ENCODE measurements at places on chromosomes 6 and 20.
A peak's percentile ranks its signal among the peaks of the same experiment; 100 is the strongest.

GRCh38 chr6:85913001-85913400, 270.3 kb upstream of the SYNCRIP start:
- DNase-seq, result no peak

- DNase-seq, result peak; percentile 57
Observed at GRCh38 chr20:1844325-1845162, 50.7 kb upstream of the SIRPA start.

DNA sequence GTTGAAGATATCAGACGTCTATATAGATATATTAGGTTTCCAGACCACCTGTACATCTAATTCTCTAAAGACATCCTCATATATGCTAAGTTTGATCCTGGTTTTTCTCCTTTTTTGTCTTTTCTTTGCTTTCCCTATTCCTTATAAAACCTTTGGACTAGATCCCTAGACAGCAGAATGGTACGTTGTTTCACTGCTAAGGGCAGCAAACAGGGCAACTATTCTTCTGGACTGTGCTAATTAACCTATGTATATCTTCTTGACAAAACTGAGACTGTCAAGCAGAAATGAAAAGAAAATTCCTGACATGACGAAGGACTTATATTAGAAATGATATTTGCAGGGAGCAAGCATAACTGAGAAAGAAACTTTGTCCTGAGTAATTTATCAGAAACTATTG, 19.1 kb downstream of the ME1 start:
- no peak for DNase-seq

GRCh38 chr20:57748601-57749130, 38.9 kb upstream of the PMEPA1 start:
- no peak for DNase-seq

DNA sequence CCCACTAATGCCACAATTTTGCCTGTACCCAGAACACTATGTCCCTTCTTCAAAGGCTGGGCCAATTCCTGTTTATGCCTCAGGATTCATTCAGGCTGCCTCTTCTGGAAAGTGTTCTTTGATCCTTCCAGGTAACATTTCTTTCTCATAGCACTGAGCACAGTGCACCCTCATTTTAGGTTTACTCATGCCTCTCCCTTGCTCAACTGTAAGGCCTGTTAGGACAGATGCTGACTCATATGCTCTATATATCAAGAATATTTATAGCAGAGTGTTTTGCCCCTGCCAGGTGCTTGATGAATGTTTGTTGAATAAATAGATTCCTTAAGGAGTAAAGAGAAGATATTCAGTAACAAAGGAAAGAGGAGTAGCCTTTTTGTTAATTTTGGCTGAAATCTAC, 263.9 kb downstream of the PHF3 start:
- DNase-seq, result no peak

GRCh38 chr6:31402324-31403282, 792 bp upstream of the MICA start:
- no peak for DNase-seq

GRCh38 chr6:44169886-44170570, 11.4 kb downstream of the CAPN11 start:
- DNase-seq, result no peak

DNA sequence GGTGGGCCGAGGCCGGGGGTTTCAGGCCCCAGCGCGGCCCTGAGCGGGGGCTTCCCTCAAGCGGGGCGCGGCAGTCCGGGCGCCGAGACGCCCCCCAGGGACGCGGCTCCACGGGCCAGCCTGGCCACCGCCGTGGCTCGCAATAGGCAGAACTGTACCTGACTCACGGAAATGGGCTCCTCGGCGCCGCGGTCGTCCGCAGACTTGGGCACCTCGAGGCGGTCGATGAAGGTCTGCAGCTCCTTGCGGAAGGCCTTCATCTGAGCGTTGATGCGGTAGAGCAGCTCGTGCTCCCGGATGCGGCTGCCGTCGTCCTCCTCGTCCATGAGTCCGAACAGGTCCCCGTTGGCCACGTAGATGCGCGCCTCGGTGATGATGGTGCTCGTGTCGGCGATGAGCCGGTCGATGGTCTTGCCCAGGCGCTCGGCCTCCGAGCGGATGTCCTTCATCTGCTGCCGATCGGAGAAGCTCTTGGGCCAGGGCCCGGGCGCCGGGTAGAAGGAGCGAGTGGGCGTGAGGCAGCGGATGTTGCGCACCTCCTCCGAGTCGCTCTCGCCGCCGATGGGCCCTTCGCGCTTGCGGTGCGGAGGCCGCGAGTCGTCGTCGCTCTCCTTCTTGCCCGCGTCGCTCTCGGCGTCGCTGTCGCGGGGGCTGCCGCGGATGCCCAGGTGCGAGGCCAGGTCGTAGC, 16.1 kb upstream of the KIAA0408 start:
- no peak for DNase-seq

DNA sequence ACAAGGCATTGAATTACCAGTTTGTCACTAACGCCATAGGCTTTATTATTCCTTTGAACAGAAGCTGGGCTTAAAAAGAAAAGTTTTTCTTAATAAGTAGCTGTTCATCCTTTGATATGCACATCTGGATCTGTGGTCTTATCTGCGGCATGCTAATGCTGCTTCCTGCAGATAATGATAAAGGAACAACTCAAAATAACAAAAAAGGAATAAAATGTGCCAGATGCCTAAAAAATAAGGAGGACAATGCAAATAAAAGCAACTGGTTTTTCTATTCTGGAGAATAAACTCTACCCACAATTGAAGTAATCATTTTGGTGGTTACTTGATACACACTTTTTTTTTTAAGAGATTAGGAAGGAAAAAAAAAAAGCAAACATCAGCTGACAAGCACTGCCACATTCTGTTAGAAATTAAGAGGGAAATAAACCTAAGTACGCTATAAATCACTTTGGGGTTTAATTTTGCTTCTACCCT, 156.8 kb upstream of the SALL4 start:
- no peak for DNase-seq

DNA sequence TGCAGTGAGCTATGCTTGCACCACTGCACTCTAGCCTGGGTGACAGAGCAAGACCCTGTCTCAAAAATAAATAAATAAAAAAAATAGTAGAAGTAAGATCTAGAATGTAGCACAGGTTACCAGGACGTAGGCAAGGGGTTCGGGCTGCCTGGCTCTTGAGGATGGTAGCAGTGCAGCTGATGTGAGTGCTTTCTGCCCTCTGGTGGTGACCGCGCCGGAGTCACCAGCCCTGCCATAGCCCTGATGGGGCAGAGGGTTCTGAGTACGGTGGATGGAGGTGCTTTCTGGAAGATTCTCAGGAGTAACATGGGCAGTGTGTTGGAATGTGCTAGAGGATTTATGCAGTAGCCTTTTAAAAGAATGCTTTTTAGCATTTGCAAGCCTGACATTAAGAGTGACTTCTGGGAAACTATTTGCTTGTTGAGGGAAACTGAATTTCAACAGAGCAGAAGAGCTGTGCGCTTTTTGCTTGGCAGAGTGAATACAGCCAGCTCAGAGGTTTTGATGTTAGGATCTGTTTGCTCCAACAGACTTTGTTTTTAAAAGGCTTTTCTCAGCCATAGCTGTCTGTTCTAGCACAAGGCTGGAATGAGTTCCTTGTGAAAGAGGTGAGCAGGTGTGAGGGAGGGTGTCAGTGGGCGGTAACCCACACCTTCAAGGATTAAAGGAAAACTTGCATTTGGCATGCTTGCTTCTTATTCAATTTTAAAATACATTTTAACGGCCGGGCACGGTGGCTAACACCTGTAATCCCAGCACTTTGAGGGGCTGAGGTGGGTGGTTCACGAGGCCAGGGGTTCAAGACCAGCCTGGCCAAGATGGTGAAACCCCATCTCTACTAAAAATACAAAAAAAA, 65.9 kb downstream of the PTPN1 start:
- DNase-seq, result peak; percentile 82

GRCh38 chr6:104705916-104706442, 153.7 kb downstream of the HACE1 start:
- DNase-seq, result no peak

GRCh38 chr6:43766964-43767461, 3.0 kb upstream of the VEGFA start:
- no peak for DNase-seq

DNA sequence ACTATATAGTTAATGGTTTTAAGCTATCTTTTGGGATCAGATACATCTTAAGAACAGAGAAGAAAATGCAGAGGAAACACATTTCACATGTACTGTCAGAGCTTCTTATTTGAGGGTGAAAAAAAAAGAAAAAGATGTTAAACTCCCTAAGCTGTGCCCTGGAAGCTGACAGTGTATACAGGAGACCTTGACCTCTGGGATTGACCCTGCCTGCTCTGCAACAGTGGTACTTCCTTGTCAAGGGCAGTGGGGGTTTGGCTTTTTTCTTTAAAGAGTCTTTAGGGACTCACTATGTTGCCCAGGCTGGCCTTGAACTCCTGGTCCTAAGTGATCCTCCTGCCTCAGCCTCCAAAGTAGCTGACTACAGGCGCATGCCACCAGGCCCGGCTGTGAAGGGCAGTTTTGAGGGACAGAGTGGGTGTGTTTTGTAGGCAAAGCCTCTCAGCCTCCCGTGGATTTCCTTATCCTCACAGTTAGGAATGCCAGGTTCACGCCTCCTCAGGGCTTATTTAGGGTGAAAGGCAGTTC, 60.6 kb upstream of the SLC22A1 start:
- no peak for DNase-seq

- DNase-seq, result no peak
Observed at GRCh38 chr6:96016334-96017069, 728 bp downstream of the FUT9 start.

DNA sequence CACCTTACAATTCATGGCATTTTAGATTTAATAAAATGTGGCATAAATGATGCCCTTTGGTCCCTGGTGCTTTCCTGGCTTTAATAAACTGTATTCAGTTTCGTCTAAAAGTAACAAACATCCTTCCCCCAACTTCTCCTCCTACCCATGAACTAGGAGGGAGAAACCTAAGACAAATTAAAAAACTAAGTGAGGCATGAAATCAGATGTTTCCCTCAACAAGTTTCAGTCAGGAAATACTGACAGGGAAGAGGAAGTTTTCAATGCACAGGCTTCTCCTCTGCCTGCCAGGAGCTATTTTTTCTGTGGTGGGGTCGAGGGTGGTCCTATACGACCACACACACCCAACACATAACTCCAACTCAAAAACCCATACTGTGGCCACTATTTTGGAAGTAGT, 10.0 kb downstream of the HBS1L start:
- DNase-seq, result no peak

GRCh38 chr6:27611451-27611850, 138.5 kb upstream of the ZNF184 start:
- DNase-seq, result no peak

- no peak for DNase-seq
Observed at GRCh38 chr20:62254021-62254724, 15.9 kb downstream of the OSBPL2 start.

- no peak for DNase-seq
Observed at GRCh38 chr6:5984150-5985089, 22.3 kb downstream of the NRN1 start.

GRCh38 chr6:15622045-15622740, 40.6 kb downstream of the DTNBP1 start:
- no peak for DNase-seq

DNA sequence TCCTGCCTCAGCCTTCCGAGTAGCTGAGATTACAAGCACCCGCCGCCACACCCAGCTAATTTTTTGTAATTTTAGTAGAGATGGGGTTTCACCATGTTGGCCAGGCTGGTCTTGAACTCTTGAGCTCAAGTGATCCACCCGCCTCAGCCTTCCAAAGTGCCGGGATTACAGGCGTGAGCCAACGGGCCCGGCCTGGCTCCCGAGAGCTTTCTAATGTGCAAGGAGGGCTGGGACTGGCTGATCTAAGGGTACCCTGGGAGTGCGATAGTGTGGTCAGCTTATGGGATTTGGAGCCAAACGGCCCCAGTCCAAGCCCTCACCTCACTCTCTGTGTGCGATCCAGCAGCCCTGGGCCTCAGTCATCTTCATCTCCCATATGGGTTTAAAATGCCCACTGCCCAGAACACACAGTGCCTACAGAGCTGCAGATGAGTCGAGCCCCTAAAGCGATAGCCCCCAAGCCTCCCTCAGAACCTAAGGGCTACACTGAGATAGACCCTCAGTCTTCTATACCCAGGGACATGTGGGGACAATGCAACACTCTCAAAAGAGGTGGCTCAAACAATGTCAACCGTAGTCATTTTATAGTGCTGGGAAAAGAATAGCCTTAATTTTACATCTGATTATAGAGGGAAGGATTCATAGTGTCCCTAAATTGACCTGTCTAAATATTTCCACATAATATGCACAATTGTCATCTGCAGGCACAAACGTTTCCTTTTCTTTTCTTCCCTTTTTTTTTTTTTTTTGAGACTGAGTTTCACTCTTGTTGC, 50.1 kb downstream of the SSR1 start:
- DNase-seq, result no peak

GRCh38 chr20:9736373-9736772, 102.5 kb downstream of the PAK5 start:
- DNase-seq, result no peak

- DNase-seq, result no peak
Observed at GRCh38 chr20:32779500-32780211, 17.5 kb downstream of the DNMT3B start.

DNA sequence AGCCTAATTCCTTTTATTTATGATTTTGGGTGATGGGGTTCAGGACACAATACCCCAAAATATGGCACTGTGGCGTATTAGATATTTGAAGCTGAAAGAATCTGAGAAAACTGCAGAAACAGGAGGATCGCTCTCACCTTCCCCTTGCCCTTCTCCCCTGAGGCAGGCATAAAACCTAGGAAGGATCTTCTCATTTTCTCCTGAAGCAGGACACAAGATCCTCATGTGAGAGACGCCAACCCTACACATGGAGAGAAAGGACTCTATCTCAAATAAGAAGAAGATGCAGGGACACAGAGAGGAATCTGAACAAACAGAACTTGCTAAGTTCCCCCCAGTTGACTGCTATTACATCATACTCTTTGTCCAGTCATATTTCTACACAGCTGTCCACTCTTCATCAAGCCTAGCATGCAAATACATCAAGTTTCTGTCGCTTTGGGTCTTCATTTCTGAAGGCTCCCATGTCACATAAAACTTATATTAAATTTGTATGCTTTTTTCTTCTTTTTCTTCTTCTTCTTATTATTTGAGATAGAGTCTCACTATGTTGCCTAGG, 109.0 kb downstream of the DTNBP1 start:
- no peak for DNase-seq

DNA sequence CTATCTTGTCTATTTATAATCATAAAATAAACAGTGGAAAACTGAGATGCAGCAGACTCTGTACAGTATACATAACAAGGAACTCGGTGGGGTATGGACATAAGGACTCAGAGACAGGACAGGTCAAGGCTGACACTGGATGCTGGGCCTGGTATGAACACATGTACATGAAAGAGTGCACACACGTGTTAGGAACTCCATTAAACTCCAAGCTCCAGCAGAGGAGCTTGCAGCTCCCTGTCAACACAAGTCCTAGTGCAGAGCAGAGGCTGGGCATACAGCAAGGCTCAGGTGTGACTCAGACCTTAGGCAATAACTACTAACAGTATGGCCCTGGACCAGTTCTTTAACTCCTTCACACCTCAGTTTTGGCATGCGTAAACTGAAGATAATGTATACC, 17.1 kb downstream of the NAPB start:
- DNase-seq, result no peak

DNA sequence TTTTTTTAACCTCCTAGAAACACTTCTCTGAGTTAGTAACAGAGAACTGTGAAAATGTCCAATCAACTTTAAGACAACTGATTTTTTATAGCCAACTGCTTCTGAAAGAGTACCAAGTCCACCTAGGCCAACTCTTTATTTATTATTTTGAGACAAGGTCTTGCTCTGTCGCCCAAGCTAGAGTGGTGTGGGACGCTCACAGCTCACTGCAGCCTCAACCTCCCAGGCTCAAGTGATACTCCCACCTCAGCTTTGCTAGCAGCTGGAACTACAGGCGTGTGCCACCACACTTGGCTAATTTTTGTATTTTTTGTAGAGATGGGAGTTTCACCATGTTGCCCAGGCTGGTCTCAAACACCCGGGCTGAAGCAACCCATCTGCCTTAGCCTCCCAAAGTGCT, 331.6 kb downstream of the RNGTT start:
- DNase-seq, result no peak

All from Karpas-422 (cell line).